ENCODE measurements at places on chromosomes 1 and 21.

GRCh38 chr21:41621513-41621912 lies 113.6 kb upstream of the TMPRSS2 start:
- no peak for DNase-seq

DNA sequence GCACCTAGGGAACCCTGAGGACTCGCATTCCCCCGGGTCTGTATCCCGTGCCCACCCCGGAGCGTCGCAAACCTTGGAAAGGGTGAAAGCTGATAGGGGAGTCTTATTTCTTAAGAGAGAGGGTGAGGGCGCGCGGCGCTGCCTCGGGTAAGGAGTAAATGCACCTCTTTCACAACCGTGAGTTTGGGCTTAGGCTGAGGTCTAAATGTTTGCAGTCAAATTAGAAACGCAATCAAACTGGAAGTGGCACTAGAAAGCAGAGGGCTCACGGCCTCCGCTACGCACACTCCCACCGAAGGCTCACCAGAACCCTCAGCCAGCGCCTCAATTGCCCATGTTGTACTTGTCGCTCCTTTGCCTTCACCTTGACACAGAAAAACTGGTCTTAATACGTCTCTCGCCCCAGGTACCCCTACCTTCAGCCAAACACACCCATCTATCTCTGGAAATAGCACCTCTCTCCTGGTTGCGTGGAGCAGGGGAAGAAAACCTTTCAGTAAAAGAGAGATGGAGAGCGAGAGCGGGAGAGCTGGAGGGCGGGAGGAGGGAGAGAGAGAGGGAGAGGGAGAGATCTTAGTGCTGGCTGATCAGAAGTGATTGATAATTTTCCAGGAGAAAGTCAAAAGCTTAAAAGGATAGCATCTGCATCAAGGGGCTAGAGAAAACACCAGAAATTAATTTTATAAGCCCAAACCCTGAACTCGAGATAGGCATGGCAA lies 1.7 kb upstream of the HLX start:
- DNase-seq, result no peak

GRCh38 chr1:213761845-213762407 lies 225.8 kb upstream of the PROX1 start:
- DNase-seq, result no peak

GRCh38 chr1:6262555-6263420 lies 1.9 kb upstream of the GPR153 start:
- DNase-seq, result no peak

DNA sequence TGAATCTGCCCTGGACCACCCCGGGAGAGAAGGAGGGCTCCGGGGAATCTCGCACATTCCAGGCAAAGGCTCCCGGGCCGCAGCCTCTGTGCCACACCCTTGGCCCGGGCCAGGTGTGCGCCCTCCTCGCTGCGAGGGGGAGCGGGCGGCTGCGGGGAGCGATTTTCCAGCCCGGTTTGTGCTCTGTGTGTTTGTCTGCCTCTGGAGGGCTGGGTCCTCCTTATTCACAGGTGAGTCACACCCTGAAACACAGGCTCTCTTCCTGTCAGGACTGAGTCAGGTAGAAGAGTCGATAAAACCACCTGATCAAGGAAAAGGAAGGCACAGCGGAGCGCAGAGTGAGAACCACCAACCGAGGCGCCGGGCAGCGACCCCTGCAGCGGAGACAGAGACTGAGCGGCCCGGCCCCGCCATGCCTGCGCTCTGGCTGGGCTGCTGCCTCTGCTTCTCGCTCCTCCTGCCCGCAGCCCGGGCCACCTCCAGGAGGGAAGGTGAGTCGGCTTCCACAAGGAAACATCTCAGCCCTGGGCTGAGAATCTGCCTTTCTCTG lies at the start of gene LAMC2:
TSS of gene LAMC2 (plus strand) at position 324 of the 550 bp plus-strand sequence. CDS start at position 413, 89 bp downstream.
- DNase-seq, result peak; percentile 32

- DNase-seq, result peak; percentile 61
Measured at GRCh38 chr21:43921979-43922945, 57.2 kb downstream of the AGPAT3 start.

- no peak for DNase-seq
Measured at GRCh38 chr1:150765296-150765976, at the start of gene CTSS. Gene CTSS (minus strand): TSS chr1:150765778. CDS start chr1:150764763, 1,015 bp downstream.

DNA sequence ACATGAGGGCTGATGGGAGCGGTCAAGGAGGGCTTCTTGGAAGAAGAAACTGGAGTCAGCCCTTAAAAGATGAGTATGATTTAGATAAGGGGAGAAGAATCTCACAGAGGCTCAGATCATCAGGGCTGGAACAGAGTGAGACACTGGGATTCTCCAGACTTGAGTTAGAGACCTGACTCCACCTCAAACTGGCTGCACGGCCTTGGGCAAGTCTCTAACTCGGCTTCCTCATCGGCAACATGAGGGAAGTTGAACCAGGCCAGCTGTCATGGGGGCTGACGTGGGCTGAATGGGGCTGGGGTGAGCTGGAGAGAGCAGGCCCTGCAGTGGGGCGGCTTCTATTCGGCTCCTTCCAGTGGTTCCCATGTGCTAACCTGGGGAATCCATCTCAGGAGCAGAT lies 2.5 kb downstream of the C1QC start:
- no peak for DNase-seq

GRCh38 chr1:170660871-170661645 lies 2.9 kb upstream of the PRRX1 start:
- DNase-seq, result no peak

DNA sequence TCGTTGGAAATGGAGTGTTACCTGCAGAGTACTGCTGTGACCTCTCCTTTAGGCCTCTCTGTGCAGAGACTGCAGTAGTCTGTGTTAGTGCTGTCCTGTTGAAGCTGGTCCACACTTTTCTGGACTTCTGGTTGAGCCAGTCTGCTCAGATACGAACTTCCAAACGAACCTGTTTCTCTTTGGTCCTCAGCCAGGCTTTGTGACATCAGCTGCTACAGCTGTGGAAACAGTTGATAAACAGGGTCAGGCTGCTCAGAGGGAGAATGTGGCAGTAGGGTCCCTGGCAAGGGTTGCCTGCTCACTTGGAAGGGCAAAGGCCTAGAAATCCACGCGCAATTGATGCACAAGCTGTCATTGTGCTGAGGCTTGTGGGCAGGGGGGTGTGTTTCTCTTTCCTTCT lies 98.8 kb downstream of the NOS1AP start:
- DNase-seq, result no peak

GRCh38 chr1:153001382-153001781 lies at the start of gene SPRR3:
Gene SPRR3 (plus strand): TSS chr1:153001749. CDS start chr1:153003021, 1,272 bp downstream.
- DNase-seq, result no peak

GRCh38 chr1:3033040-3033789 lies 11.9 kb downstream of the ACTRT2 start:
- peak; percentile 34 for DNase-seq

DNA sequence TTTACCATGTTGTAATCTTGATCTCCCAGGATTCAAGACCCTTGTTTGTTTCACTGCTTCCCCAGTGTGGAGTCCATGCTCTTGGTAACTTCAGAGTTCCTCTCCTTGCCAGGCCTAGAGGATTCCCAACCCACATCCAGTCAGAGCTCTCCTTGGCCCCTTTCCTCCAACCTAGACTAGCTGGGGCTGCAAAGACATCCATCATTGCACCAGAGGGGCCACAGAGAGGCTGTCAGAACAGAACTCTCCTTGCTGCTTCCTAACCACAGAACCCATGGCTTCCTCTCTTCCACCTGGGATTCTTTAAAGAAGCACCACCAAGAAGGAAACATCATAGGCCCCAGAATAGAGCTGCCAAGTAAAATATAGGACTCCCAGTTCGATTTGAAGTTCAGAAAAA lies 81.0 kb downstream of the HMGB4 start:
- no peak for DNase-seq

Data from stimulated activated CD8-positive, alpha-beta memory T cell treated with anti-CD3 and anti-CD28 coated beads, Interleukin-15, amount 100 ng/mL, for 48 hours (primary cell).